Stimulated activated CD4-positive, alpha-beta T cell treated with anti-CD3 and anti-CD28 coated beads, Interleukin-1b, Interleukin-23, amount 100 ng/mL, for 1 hour (primary cell): ENCODE measurements at places on chromosomes 16 and 17.

GRCh38 chr17:19006698-19007097, 2.1 kb upstream of the FAM83G start:
- no peak for DNase-seq

DNA sequence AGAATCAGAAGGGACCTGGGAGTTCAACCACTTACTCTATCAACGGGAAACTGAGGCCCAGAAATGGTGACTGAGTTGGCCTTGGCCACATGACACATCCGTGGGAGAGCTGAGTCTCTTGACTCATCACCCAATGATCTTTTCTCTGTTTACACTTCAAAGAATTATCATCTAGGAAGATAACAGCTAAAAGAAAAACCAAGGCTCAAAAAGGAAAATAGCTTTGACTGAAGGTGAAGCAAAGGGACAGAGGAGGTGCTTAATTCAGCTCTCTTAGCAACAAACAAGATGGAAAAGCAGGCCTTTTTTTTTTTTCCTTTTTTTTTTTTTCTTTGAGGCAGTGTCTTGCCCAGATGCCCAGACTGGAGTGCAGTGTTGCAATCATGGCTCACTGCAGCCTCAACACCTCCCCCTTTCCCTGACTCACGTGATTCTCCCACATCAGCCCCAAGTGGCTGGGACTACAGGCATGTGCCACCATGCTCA, 16.7 kb downstream of the ERCC4 start:
- DNase-seq, result no peak

DNA sequence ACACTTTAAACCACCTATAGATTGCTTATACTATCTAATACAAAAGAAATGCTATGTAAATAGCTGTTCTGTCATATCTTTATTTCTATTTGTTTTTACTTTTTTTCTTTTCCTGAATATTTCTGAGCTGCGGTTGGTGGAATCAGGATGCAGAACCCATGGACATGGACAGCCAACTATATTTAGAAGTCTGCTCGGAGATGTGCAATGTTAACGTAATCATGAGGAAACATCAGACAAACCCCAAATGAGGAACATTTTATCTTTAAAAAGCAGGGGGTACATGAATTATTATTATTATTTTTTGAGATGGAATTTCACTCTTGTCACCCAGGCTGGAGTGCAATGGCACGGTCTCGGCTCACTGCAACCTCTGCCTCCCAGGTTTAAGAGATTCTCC, 31.4 kb upstream of the GHDC start:
- DNase-seq, result no peak

- DNase-seq, result no peak
Observed at GRCh38 chr16:83420206-83420760, 387.5 kb upstream of the HSBP1 start.

DNA sequence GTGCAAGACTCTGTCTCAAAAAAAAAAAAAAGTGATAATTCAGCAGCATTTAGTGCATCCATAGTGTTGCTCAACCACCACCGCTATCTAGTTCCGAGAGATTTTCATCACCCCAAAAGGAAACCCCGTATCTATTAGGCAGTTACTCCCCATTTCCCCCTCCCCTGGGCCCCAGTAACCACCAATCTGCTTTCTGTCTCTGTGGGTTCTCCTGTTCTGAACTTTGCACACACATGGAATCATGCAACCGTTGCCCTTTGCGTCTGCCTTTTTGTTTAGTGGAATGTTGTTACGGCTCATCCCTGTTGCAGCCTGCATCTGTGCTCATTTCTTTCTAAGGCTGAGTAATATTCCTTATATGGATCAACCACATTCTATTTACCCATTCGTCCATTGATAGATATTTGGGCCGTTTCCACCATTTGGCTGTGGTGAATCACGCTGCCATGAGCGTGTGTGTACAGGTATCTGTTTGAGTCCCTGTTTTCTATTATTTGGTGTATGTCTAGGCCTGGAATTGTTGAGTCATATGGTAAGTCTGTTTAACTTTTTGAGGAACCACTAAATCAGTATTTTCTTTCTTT, 8.7 kb upstream of the SYNGR2 start:
- DNase-seq, result no peak

DNA sequence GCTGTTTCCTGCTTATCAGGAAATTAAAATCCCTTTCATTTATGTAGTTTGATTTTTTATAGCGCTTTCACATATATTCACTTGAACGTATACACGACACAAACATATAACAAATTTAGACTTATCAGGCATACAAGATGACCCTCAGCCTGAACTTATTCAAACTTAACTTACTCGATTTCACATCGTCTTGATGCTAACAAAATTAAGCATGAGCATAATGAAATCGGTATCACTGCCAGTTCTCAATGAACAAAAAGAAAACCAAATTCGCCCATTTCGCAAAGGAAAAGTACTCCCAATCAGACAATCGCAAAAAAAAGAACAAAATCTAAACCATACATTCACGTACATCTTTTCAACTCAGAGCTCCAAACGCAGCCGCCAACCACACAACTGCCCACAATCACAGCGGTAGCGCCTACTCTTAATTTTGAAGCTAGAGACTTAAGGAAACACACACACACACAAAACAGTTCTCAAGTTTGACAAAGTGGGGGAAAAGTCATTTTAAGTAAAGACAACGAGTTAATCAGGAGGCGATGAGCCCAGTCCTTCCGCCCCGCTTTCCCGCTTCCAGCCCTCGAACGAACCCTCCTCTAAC, 1.1 kb downstream of the GJC1 start:
- no peak for DNase-seq

DNA sequence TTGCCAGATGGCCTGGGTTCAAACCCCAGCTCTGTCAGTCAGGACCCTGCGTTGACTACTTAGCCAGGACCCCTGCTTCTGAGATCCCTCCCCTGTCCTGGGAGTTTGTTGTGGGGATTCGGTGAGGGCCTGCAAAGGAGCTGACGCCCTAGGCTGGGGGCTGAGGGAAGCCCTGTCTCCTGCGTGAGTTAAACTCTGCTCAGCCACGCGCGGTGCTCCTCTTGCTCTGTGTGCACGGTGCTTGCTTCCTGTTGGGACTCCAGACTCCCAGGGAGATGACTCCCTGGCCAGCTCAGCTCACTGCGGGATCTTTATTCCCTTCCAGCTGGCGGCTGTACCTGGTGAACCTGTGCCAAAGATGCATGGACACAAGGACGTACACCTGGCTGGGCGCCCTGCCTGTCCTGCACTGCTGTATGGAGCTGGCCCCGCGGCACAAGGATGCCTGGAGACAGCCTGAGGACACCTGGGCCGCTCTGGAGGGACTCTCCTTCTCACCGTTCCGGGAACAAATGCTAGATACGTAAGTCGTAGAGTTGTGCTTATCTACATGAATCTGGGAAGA, 37.4 kb downstream of the RNF213 start:
- DNase-seq, result no peak

- DNase-seq, result no peak
Observed at GRCh38 chr17:76095943-76096342, 7.6 kb downstream of the EXOC7 start.

DNA sequence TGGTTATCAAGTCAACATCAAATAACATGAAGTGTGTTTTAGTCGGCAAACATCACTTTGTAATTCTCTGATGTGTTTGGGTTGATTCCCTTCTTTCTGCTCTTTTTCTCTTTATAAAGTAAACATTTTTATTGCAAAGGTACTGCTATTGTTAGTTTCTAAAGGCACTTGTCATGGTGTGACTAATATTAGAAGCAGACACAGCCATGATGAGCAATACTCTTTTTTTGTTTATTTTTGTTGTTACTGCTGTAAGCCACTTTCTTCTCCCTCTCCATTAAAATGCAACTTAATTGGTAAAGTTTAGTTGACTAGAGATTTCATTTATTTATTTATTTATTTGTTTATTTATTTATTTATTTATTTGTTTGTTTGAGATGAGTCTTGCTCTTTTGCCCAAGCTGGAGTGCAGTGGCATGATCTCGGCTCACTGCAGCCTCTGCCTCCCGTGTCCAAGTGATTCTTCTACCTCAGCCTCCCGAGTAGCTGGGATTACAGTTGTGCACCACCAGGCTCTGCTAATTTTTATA, 424.7 kb downstream of the WWOX start:
- no peak for DNase-seq

GRCh38 chr16:75229172-75230031, 10.6 kb downstream of the CTRB1 start:
- no peak for DNase-seq

GRCh38 chr17:57033296-57033695, 51.8 kb upstream of the AKAP1 start:
- DNase-seq, result no peak

GRCh38 chr17:65103896-65104295, 33.3 kb upstream of the RGS9 start:
- DNase-seq, result no peak

DNA sequence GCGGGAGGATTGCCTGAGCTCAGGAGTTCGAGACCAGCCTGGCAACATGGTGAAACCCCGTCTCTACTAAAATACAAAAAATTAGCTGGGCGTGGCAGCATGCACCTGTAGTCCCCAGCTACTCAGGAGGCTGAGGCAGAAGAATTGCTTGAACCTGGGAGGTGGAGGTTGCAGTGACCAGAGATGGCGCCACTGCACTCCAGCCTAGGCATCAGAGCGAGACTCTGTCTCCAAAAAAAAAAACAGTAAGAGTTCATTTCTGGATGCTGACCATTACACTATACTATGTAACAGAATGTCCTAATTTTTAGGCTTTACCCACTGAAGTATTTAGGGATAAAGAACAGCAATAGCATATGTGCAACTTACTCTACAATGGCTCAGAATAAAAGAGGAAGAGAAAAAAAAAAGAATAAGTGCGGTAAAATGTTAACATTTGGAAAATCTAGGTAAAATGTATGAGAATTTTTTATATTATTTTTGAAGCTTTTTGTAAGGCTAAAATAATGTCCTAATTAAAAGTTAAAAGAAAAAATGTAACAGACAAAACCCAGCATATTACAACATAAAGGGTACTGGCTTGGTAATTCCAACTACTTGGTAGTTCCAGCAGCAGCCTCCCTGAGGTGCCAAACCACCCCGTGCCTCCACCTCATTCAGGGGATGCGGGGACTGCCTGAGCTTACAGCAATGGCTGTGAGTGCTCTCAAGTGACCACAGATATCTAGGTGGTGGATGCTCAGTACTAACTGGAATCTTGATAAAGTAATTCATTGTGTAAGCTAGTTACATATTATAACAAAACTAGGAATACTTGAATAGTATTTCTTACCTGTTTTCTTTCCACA, 10.9 kb downstream of the COPS3 start:
- DNase-seq, result no peak

DNA sequence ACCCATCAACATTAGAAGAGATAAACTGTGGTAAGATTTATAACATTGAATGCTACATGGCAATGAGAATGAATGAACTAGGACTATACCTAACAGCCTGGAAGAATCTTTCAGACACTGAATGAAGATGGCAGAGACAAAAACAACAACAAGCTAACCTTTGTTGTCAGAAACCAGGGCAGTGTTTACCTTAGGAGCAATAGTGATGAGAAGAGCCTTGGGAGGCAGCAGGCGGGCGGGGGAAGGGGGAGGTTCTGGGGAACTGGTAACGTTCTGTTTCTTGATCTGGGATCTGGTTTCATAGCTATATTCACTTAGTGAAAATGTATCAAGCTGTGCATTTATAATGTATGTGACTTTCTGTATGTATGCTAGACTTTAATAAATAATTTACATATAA, 139.0 kb upstream of the TNRC6C start:
- DNase-seq, result no peak

DNA sequence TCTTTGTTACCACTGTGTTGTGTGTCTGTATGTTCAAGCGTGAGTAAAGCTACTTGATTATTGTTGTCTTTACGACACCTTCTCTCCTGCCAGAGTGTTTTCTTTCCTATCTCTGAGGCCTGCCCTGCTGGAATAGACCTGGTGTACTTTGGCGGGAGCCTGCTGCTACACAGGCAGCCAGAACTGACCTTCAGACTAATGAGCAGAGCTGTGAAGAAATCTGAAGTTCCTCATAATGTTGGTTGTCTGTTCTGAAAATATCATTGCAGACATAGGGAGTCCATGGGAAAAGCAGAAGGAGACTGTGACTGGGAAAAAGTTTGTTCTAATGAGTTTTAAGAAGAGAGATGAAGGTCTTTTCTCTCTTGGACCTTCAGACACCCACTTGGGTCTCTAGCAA, 9.8 kb downstream of the RHOT1 start:
- no peak for DNase-seq

DNA sequence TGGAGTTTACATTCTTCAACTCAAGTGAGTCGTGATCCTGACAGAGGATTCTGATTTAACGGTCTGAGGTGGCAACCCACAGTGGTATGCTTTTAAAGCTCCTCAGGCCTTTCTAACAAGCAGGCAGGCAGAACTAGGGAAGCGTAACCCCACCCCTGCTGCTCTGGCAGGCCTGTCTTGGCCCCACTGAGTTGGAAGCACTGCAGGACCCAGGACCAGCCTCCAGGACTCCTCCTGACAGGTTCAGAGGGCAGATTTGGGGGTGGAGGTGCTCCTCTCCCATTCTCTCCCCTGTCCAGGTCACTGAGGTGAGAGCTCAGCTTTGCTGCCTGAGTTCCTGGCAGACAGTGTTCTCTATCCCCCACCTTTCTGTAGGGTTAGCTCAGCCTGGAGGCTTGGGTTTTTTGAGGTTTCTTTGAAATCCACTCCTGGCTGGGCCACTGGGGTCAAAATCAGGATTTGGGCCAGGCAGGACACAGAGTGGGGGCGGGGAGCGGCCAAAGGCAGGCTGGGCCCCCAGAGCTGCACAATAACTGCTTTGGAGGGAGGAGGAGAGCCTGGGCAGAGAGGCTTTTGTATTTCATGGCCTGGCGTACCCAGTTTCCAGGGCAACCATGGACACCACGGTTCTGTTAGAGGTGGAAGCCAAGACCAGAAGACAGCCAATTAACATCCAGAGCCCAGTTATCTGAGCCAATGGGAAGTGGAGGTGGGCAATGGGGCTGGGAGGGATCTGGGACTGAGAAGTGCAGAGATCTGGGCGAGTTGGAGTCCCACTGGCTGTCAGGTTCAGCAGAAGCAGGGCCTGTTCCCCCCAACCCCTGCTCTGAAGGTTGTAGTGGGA, 9.5 kb downstream of the MRPL27 start:
- DNase-seq, result no peak

DNA sequence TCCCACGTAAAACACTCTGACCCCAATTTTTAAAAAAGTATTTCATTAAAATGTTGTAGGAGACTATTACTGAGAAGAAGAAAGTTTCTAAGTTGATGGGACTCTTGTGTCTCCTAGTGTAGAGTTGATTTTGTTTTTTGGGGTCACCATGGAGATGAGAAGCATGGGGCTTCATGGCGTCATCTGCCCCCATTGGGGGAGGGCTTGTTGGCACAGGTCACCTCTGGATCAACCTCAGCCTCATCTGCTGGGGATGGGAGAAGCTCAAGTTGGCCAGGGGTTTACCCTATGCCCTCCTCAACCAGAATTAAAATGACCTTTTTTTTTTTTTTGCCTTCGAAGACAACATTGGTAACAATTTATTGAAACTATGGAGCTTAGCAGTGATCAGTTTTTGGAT, 28.3 kb downstream of the MSI2 start:
- DNase-seq, result no peak

DNA sequence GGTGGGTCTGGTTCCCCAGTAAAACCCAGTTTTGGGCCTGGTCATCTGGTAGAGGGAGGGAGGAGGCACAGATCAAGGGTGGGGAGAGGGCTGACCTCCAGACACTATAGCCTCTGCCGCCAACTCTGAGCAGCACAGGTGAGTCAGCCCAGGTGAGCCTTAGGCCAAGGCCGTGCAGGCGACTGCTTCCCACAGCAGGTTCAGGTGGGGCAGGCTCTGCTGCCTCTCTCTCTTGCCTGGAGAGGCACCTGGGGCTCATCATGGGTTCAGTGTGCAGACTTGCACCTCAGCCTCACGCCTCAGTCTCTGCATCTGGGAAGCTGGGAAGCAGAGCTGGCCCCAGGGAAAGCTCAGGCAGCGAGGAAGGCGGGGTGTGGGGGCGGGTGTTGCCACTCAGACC, 37.8 kb upstream of the IL34 start:
- DNase-seq, result no peak
